Astrocyte (in vitro differentiated cells and primary cell): ENCODE measurements at places on chromosomes 5 and 9. TPM values are rescaled to one million over a fixed set of nuclear protein-coding genes. Genes with fewer than 3 reads are reported as not detected.

DNA sequence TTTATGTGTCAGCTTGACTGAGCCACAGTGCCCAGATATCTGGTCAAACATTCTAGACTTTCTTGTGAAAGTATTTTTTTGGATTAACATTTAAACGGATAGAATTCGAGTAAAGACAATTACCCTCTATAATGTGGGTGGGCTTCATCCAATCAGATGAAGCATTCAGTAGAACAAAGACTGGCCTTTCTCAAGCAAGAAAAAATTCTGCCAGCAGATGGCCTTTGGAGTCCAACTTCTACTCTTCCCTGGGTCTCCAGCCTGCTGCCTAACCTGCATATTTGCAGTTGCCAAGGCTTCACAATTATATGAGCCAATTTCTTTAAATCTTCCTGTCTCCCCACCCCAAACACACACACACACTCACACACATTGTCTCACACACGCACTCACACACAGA, 86.4 kb downstream of the MED10 start:
- H3K27ac ChIP-seq = no peak overlapping the region
- no peak for DNase-seq
- no peaks in the 10 kb centered on the region for H3K4me1 ChIP-seq
- H3K36me3 ChIP-seq = no peaks in the 10 kb centered on the region
- no peak overlapping the region for H3K4me3 ChIP-seq

GRCh38 chr5:73996151-73996755, 370.3 kb downstream of the ARHGEF28 start:
- H3K4me3 ChIP-seq = no peak overlapping the region
- no peak overlapping the region for H3K27ac ChIP-seq
- H3K36me3 ChIP-seq = no peaks in the 10 kb centered on the region
- H3K27me3 ChIP-seq = no peaks in the 10 kb centered on the region
- DNase-seq = no peak
- H3K4me1 ChIP-seq = no peaks in the 10 kb centered on the region

- H3K27me3 ChIP-seq = no peaks in the 10 kb centered on the region
- no peak overlapping the region for H3K4me3 ChIP-seq
- H3K4me1 ChIP-seq = peaks cover 13% of the 10 kb centered on the region
Observed at GRCh38 chr5:40547994-40548575, 131.6 kb upstream of the PTGER4 start.

DNA sequence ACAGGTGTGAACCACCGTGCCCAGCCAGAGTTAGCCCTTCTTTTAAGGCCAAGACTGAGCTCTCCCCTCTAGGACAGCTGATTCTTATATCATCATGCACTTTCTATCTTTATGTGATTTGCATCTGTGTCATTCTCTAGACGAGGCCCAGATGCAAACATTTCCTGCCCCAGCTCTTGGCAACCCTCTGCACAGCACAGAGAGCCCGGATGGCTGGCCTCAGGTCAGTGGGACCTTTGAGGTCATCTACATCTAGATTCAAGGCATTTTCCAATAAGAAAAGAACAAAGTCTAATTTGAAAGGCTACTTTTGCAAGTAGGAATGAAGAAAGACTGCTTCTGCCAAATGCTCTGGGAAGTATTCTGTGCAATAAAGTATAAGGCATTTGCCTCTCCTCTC, 109.0 kb upstream of the DAB2 start:
- H3K4me1 ChIP-seq = no peaks in the 10 kb centered on the region

DNA sequence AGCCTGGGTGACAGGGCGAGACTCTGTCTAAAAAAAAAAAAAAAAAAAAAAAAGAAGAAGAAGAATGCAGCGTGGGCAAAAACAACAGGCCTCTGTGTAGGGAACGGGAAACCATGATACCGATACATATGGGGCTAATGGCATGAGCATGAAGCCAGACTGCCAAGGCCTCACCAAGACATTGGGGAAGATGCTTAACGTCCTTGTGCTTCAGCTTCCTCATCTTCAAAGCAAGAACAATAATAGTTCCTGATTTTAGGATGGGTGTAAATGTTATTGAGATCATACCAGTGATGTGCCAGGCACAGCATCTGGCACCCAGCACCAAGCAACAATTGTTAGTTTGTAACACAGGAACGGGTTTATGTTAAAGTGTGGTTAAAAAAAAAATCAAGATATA, 51.4 kb downstream of the NEURL1B start:
- no peaks in the 10 kb centered on the region for H3K36me3 ChIP-seq
- H3K27ac ChIP-seq = no peak overlapping the region
- H3K4me3 ChIP-seq = no peak overlapping the region
- no peaks in the 10 kb centered on the region for H3K4me1 ChIP-seq
- no peak for DNase-seq
- H3K27me3 ChIP-seq = no peaks in the 10 kb centered on the region

GRCh38 chr9:14393418-14393817, 79.5 kb upstream of the NFIB start:
- no peak overlapping the region for H3K27ac ChIP-seq
- DNase-seq = no peak
- no peaks in the 10 kb centered on the region for H3K36me3 ChIP-seq
- H3K27me3 ChIP-seq = peaks cover 4% of the 10 kb centered on the region

DNA sequence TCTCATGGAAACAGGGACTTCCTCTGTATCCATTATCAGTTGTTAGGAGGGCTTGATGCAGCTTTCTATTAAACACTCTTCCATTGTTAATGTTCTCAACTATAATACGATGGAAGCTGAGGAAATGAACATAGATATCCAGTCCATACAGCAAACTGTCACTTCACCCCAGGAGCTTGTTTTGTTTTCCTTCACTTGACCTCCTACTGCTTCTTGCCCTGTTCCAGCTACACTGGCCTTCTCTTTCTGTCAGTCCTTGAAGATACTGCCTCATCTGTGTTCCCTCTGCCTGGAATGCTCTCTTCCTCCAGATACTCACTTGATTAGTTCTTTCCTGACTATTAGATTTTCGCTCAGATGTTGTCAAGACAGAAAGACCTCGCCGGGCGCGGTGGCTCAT, 17.1 kb downstream of the CTNNA1 start:
- no peaks in the 10 kb centered on the region for H3K4me1 ChIP-seq
- no peaks in the 10 kb centered on the region for H3K27me3 ChIP-seq
- no peak overlapping the region for H3K27ac ChIP-seq
- H3K4me3 ChIP-seq = no peak overlapping the region

- H3K27ac ChIP-seq = no peak overlapping the region
- peak; percentile 39 for DNase-seq
- H3K36me3 ChIP-seq = no peaks in the 10 kb centered on the region
- H3K4me3 ChIP-seq = no peak overlapping the region
- H3K4me1 ChIP-seq = peaks cover 7% of the 10 kb centered on the region
Observed at GRCh38 chr9:118529210-118529609, 825.0 kb downstream of the TLR4 start.

GRCh38 chr5:150503386-150503785, 4.5 kb upstream of the NDST1 start:
- H3K27me3 ChIP-seq = no peaks in the 10 kb centered on the region
- no peak for DNase-seq
- peaks cover 66% of the 10 kb centered on the region for H3K4me1 ChIP-seq
- H3K4me3 ChIP-seq = no peak overlapping the region
- peaks cover 7% of the 10 kb centered on the region for H3K36me3 ChIP-seq
- H3K27ac ChIP-seq = no peak overlapping the region

DNA sequence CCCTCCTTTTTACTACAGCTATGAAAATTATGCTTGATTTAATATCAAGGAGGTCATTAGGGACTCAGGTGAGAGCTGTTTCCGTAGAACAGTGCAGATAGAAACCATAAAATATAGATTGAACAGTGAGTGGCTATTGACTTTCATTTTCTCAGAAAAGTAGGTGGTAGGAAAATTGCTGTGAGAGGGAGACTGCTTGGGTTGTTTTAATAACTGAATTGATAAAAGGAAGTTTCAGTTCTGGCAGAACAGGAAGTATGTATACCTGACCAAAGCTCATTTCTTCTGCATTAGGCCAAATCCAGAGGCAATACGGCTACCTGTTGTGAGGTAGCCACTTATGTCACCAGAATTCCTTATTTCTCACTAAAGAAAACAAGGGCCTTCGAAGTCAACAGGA, 761.7 kb upstream of the ARRDC3 start:
- H3K27ac ChIP-seq = no peak overlapping the region
- no peaks in the 10 kb centered on the region for H3K27me3 ChIP-seq
- no peak overlapping the region for H3K4me3 ChIP-seq
- DNase-seq = no peak

DNA sequence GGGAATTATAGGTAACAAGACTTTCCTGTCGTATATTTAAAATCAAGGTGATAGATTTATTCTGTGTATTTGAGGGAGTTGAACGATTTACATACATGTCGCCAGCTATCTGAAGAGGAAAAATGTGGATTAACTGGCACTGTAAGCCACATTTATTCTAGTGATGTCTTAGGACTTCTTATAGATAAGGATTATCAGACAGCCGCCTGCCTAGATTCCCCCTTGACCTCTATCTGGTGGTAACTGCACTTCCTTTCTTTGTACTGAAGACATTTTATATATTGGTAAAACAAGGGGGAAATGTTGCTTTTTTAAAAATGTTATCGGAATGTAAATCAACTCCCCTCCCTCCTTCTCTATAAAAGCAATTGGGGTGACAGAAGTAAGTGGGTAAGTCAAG, 39.3 kb upstream of the F2RL2 start:
- no peak overlapping the region for H3K4me3 ChIP-seq
- no peaks in the 10 kb centered on the region for H3K27me3 ChIP-seq
- H3K4me1 ChIP-seq = no peaks in the 10 kb centered on the region
- no peaks in the 10 kb centered on the region for H3K36me3 ChIP-seq
- no peak overlapping the region for H3K27ac ChIP-seq

- no peak for DNase-seq
- H3K27me3 ChIP-seq = no peaks in the 10 kb centered on the region
- H3K4me3 ChIP-seq = no peak overlapping the region
- H3K4me1 ChIP-seq = no peaks in the 10 kb centered on the region
Observed at GRCh38 chr9:73165911-73166310, 14.2 kb downstream of the ANXA1 start.

DNA sequence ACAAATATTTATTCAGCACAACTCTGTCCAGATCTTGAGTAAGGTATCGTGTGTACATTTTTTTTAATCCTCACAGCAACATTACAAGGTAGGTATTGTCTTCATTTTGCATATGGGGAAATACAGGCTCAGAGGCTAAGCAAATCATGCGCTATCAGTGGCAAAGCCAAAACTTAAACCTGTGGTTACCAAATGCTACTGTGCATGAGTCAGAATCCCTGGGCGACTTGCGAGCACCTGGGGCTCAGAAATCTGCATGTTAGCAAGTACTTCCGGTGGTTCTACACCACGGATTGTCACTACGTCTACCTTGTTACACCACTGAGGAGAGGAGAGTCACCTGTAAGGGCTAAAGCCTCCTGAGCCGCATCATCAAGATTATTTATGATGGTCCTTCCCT, 21.3 kb downstream of the C5orf58 start:
- no peak overlapping the region for H3K4me3 ChIP-seq
- H3K27me3 ChIP-seq = peaks cover 23% of the 10 kb centered on the region
- DNase-seq = no peak
- H3K27ac ChIP-seq = no peak overlapping the region

DNA sequence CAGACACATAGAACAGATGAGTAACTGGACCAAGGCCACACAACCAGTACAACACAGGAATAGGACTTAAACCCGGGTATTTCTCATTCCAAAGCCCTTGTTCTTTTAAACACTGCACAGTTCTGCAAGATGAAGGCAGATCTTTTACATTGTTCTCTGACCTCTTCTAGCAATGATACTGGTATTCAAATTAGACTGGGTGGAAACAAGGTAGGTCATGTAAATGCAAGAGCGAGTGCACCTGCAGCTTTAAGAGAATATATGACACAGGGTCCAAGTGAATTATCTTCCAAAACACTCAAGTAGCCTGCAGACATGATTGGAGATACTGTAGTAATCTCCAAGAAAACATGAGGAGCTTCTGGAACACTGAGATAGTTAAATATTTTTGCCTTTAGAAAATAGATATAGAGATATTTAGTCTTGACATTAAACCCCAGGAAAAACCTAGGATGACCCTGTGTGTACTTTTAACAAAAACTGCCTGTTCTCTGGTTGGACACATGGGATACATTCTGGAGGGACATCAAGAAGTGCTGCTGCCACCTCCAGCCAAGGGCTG, 130.6 kb upstream of the EPB41L4A start:
- no peak overlapping the region for H3K4me3 ChIP-seq
- no peaks in the 10 kb centered on the region for H3K36me3 ChIP-seq
- H3K4me1 ChIP-seq = peaks cover 15% of the 10 kb centered on the region
- DNase-seq = no peak
- peaks cover 4% of the 10 kb centered on the region for H3K27me3 ChIP-seq
- H3K27ac ChIP-seq = no peak overlapping the region

DNA sequence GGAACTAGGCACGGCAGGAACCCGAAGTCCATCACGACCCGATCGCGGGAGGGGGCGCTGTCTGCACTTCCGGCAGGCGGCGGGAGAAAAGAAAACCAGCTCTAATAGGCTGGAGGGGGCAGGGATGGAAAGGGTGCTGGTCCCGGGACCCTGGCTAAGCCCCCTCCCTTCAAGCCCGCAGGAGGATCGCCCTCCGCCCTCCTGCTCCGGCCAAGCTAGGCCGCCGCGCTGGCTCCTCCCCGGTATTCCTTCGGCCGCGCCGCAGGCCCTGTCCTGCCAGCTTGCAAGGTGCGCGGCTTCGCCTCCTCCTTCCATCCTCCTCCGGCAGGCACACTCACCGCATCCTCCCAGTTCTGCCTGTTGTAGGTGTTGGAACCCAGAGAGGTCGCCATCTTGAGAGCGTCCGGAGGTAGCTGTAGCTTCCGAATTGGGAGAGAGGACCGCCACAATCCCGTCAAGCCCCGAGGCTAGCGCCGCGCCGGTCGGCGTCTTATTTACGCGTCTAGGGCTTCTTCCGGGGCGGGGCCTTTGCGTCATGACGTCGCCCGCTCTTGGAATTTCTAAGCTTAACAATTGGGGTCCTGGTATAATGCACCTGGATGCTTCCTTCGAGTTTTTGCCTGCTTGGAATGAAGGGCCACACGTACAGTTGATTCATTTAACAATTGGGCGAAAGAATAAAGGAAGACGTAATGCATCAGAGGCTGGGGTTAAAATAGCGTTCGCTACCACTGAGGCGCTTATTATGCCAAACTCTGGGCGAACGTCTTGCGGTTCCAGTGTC, at the start of gene RBM22:
TSS of gene RBM22 (minus strand) at position 469 of the 784 bp plus-strand sequence. CDS start at position 392, 77 bp downstream.
- DNase-seq = peak; percentile 77
- H3K27me3 ChIP-seq = no peaks in the 10 kb centered on the region
- peak within 1 kb of the TSS; percentile 90 for H3K27ac ChIP-seq
- peaks cover 9% of the 10 kb centered on the region for H3K4me1 ChIP-seq
- peak within 1 kb of the TSS; percentile 96 for H3K4me3 ChIP-seq

Gene ZNF484
- total RNA-seq = 9.8 and 10.6 TPM in 2 replicates

Gene SHLD3
- total RNA-seq = 2.4 and 2.7 TPM in 2 replicates

Gene CDK7
- 53.6 and 58.3 TPM in 2 replicates for total RNA-seq

Gene STKLD1
- total RNA-seq = 0.58 and 0.82 TPM in 2 replicates

Gene SLC27A6
- 0.17 and 0.39 TPM in 2 replicates for total RNA-seq

Gene PRUNE2
- total RNA-seq = 7.7 and 8.7 TPM in 2 replicates

Gene IFNK
- not detected in 2 replicates for total RNA-seq
